Lung (tissue), 17 donors: ENCODE measurements at places on chromosomes 7 and 10.

GRCh38 chr7:36390199-36391090, 783 bp downstream of the ANLN start:
- DNase-seq, result peak; percentile 91

DNA sequence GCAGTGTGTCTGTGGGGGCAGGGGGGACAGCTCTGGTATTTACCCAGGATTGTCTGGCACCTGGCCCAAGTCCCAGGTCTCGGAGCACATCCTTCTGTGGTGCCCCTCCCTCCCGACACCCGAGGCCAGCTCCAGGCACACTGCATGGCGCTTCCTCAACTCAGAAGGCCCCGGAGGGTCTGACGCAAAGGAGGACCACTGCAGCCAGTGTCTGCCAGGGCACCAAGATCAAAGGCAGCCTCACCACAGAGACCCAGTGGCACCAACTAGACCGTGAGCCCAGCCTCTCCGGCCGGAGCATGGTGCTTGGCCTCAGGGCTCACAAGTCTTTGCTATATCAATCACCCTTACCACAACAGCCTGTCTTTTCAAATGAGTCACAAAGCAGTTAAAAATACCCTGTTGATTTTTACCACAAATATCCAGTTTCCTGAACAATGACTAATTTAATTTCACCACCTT, 99.3 kb upstream of the DDC start:
- DNase-seq, result no peak

GRCh38 chr7:127591591-127591990, 1.9 kb upstream of the FSCN3 start:
- no peak for DNase-seq

- no peak for DNase-seq
Observed at GRCh38 chr10:126061526-126061925, 165.2 kb downstream of the FANK1 start.

GRCh38 chr7:151867912-151868311, 9.0 kb downstream of the PRKAG2 start:
- peak; percentile 64 for DNase-seq

- peak; percentile 87 for DNase-seq
Observed at GRCh38 chr10:79221110-79222051, 125.9 kb upstream of the PPIF start.

- peak; percentile 39 for DNase-seq
Observed at GRCh38 chr10:103874730-103875129, 19.4 kb upstream of the SH3PXD2A start.

- DNase-seq, result peak; percentile 59
Observed at GRCh38 chr10:91220954-91221675, 652 bp downstream of the PCGF5 start.

DNA sequence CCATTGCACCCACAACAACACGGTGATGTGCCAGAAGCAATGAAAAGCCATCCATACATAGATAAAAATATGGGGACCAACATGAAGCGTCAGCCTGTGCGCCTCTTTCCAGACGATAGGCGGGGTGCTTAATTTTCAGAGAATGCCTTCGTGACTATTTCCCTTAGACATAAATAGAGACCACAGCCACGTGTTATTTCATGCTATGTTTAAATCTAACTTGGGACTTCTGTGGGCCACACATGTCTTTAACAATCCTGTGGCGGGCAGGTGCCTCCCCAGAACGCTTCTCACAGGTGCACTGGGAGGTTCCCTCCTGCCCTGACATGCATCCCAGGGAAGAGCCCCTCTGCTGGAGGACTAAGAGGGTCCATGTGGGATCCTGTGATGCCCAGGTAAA, 259.7 kb downstream of the ADARB2 start:
- DNase-seq, result no peak
